ENCODE measurements at places on chromosomes 16 and 17.

GRCh38 chr17:17346428-17347233 is 43.5 kb downstream of the NT5M start:
- DNase-seq = no peak

- DNase-seq = no peak
Observed at GRCh38 chr17:18981335-18981641, 23.3 kb downstream of the FAM83G start.

DNA sequence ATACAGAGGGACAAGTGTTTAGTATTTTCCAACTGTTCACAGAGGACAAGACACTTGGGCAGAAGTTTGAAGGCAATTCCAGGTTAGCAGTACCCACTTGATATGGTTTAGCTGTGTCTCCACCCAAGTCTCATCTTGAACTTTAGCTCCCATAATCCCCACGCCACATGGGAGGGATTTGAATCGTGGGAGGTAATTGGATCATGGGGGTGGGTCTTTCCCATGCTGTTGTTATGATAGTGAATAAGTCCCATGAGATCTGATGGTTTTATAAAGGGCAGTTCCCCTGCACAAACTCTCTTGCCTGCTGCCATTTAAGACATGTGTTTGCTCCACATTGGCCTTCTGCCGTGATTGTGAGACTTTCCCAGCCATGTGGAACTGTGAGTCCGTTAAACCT is 668.9 kb downstream of the MAF start:
- DNase-seq = no peak

- no peak for DNase-seq
Observed at GRCh38 chr17:65020284-65020683, 36.3 kb downstream of the GNA13 start.

DNA sequence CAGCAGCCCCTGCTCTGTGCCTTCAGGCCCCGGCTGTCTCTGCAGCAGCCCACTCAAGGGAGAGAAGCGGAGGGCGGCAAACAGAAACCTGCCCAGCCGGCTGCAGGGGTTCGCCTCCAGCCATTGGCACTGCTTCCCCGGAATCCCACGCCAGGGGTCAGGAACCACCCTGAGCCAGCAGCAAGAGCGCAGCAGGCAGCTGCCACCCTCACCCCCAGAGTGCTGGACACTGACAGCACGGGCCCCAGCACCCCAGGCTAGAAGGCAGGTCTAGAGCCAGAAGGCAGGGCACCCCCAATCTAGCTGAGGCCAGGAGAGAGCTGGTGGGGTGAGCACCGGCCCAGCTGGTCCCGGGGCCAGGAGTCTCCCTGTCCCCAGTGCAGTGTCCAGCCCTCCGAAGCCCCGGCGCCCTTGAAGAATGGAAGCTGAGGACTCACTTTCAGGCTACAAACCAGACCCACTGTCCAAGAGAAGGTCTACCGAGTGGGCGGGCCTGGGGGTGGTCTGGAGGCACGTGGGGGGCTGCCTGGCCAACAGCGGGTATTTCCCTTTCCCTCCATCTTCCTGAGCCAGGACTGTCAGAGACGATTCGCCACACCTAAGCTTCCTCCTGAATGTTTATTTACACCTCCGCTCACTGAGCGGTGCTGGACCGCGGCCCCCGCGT is 8.4 kb downstream of the UBALD2 start:
- no peak for DNase-seq

DNA sequence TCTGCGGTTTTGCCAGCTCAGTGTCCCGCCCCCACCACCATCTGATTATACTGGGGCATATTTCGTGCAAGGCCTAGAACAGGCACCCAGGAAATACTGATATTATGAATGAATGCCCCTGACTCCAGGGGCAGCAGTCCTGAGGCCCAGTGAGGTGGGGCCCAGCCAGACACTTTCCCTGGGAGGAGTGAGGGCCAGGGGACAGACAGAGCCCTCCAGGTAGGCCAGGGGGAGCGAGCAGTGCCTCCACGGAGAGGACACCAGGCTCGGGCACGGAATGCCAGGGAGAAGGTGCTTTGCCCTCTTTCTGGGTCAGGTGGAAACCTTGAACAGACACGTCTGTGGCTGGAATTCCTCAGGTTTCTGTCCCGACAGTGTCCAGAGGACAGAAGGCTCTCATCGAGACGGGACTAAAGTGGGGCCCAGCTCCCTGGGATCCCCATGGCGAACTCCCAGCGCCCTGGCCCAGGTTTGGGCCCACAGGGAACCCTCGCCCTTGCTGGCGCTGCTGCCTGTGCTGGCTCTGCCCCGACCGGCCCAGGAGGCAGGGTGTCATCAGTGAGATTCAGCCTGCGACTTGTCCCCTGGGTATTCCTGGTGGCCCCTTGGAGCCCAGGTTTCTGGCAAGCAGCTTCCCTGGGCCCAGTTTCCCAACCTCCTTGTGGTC is 4.3 kb downstream of the KATNB1 start:
- no peak for DNase-seq

- no peak for DNase-seq
Observed at GRCh38 chr16:898761-899682, 71.8 kb downstream of the LMF1 start.

DNA sequence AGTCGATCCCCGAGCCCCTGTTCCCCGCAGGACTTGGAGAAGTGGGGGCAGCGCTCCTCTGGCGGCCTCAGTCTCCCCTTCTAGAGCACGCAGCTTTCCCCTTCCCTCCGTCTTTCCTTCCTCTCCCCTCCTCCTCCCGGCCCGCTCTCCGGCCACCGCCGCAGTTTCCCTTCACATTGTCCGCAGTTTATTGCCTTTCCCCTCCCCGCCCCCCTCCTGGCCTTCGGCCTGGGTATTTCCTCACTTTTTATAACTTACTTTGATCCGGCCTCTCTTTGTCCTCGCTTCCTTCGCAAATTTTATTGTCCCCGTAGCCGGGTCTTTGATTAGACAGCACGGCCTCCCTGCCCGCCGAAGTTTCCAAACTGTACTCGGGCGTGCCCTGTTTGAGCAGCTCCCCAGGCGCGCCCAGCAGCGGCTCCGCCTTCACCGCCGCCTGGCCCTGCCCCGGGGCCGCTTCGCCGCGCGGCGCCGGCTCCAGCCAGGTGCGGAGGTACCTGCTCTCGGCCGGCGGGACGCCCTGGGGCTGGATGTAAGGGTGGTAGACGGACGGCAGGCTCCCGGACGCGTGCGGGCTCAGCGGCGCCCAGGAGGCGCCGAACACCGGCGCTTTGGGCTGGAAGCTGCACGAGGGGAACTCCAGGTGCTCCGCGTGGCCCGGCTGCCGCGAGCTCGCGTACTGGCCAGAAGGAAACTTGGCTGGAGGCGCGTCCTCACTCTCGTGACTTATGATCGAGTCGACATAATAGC is 488 bp downstream of the HOXB9 start:
- DNase-seq = no peak

DNA sequence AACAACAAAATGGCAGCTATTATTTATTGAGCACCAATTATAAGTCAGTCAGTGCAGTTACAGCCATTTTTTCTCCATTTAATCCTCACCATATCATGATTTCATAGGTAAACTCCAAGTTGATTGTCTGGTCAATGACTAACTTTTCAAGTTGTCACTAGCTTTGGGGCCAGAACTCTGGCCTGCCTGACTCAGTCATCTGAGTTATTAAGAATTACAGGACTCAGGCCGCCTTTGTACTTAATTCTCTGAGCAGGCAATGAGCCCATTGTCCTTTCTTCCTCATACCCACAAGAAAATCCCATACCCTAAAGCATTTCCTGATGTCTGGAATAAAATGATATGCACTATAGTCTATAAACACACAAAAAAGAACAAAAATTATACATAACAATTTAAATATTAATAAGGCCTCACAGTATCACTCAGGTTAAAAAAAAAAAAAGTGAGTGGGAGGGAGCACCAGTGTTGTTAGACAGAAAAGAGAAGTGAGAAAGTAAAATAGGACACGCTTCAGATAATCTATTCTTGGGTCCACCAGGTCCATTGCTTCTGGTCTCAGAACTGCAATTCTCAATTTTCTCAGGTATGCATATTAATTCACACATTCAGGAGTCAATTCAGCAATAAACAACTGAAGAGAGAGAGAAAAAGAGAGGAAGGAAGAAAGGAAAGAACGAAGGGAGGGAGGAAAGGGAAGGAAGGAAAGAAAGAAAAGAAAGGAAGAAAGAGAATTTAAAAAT is 70.2 kb downstream of the SPAG9 start:
- DNase-seq = no peak

DNA sequence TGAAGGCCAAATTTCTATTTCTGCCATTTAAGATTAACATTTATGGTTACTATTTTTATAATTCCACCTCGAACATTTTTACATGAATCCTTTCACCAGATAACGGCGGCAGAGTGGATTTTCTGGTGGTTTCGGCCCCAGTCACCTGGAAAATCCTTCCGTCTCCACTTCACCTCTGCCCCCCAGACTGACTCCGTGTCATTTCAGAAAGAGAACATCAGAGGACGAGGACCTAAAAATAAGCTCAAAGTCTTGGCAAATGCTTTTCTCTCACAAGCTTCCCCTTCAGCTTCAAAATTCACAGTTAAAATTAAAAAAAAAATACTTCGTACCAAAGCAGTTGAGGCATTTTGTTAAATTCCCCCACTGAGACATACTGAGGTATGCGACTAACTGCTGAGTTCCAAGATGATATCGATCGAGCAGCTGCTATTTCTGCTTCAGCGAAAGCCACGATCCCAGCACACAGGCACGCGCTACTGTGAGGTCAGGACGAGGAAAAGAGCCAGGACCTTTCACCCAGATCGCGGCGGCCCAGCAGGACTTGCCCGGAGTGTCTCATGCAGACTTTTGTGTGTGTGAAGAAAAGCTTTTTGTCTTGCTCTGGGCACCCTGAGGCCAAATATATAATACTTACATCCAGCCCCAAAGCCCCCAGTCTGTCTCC is 36.8 kb downstream of the ASPA start:
- no peak for DNase-seq

DNA sequence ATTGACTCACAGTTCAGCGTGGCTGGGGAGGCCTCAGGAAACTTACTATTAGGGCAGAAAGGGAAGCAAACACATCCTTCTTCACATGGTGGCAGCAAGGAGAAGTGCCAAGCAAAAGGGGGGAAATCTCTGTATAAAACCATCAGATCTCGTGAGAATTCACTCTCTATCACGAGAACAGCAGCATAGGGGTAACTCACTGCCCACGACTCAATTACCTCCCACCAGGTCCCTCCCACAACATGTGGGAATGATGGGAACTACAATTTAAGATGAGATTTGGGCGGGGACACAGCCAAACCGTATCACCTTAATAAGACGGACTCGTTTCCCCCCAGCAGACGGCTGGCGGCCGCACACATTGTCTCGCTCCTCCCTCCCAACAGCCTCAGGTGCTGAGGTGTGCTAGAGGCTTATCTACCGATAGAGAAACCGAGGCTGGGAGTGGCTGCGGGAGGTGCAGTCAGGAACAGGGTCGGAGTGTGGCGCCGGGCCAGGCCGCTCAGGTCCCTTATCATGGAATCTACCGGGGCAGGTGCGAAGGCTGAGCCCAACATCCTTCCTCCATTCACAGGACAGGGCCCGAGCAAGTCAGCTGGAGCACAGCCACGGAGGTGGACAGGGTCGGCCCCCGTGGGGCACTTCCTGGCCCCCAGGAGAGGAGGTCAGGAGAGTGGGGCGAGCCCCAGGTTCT is 4.9 kb upstream of the ZG16B start:
- DNase-seq = no peak

GRCh38 chr17:79615446-79615845 is 4.6 kb upstream of the RBFOX3 start:
- DNase-seq = no peak

DNA sequence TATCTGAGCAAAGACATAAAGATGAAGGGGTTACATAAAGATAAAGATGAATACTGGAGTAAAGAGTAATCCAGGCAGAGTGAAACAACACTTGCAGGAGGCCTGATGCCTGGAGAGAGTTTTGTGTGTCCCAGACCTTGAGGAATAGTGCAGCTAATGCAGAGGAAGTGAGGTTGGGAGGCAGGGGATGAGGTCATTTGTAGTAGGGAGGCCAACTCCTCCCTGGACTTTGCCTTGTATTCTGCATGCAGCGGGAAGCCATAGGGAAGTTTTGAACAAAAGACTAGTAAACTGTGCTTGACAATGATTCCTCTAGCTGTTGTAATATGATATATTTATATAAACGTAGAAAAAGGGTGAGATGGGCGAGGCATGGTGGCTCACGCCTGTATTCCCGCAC is 356.6 kb downstream of the KCNJ2 start:
- DNase-seq = no peak

DNA sequence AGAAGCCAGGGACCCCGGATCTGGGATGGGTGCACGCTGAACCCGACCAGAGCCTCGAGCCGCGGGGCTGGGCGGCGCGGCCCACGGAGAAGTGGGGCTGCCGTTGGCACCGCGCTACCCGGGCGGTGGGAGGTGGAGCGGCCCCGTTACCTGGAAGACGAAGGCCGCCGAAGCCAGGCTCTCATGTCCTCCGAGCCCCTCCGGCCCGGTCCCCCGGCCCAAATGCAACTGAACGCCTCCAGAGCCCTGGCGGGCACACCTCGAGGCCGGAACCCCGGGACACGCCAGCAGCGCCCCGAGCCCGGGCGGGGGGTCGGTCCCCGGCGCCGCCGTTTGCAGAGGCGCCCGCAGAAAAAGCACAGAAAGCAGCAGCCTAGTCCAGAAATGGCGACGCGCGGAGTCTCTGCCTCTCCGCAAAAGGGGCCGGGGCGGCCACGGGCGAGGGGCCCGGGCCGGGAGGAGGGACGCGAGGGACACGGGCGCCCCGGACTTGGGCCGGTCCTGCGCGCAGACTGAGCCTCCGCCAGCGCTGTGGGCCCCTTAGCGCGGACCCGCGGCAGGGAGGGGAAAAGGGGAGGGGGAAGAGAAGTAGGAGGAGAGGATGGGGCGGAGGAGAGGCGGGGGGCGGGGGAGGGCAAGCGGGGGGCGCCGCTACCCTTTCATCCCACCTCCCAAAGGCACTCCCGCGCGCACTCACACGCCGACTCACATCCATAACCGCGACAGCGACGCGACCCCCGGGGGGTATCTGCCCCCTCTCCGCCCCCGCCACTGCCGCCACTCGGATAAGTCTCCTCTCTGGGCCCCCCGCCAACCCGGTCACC is 1.4 kb downstream of the AXIN2 start:
- no peak for DNase-seq

GRCh38 chr16:55678161-55678821 is 22.5 kb downstream of the SLC6A2 start:
- DNase-seq = no peak

DNA sequence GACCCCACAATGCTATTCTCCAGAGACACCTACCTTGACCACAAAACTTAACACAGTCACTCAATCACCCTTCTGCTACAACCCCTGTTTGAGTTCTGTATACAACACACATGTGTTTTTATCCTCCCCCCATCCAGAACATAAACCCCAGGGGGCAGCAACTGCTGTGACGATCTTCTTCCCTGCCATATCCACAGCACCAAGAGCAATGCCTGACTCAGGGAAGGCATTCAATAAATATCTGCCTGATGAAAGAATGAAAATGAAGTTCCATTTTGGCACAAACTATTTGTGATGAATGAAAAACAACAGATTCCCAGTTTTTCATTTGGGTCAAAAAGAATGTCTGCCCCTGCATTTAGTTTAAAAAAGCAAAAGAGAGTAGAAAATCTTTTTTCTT is 27.0 kb downstream of the ASIC2 start:
- no peak for DNase-seq

DNA sequence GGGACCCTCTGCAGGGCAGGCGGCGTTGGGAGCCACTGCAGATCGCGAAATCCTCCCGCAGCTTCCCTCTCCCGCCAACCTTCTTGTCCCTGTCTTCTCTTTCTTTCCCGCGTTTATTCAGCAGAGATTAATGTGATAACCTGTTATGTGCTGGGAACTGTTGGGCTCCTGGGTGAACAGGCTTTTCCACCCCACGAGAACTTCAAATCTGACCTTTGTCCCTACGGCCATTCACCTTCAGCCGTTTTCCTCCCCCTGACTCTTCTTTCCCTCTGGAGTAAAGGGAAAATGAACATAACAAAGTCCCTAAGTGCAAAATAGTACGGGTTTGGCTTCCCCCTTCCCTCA is 15.2 kb upstream of the KPNA2 start:
- no peak for DNase-seq

- no peak for DNase-seq
Observed at GRCh38 chr17:75008373-75008772, 4.1 kb upstream of the MRPL58 start.

Measured in activated gamma-delta T cell treated with Interleukin-2 at 50 U/mL for 16 hours (primary cell).